ENCODE measurements at places on chromosomes 4 and X. TPM values are rescaled to one million over a fixed set of nuclear protein-coding genes. Genes with fewer than 3 reads are reported as not detected.

DNA sequence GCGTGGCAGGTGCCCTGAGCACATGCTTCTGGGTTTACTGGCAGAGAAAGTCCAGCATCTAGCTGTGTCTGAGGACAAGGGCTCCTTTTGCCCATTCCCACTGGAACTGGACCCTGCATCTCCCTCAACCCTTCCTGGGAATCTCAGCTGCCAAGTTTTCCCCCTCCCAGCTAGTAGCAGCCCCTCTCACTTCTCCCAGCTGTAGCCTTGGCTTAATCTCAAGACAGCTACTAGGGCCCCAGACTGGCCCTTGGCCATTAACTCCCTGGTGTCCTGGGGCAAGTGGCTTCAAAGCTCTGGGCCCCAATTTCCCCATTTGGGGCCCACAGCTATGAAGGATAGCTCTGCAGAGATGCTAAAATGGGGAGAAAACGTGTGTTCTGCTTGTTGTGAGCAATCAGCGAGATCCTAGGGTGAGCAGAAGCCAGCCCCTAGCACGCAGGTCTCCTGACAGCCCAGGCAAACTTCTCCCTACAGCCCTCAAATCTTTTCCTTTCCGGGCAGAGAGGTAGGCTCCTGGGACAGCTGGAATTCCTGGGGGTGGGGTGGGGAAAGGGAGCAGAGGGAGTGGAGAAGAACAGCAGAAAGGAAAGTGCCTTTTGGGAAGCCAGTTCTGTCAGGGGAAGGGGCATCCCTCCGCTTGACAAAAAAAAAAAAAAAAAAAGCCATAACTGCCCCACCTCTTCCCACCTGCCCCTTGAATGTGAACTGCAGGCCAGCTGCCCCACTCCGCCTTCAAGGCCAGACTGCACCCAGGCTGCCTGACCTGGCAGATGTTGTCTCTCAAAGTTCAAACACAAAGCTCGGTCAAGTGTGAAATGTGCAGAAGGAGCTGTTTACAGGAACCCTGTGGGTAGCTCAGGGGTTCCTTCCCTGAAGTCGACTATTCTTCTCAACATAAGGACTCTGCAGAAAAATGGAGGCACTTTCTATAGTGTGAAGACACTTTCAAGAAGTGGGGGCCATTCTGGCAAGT, 16.6 kb downstream of the FGD1 start:
- H3K4me1 ChIP-seq: no peaks in the 10 kb centered on the region
- DNase-seq: no peak
- H3K4me3 ChIP-seq: no peak overlapping the region
- no peaks in the 10 kb centered on the region for H3K27me3 ChIP-seq

DNA sequence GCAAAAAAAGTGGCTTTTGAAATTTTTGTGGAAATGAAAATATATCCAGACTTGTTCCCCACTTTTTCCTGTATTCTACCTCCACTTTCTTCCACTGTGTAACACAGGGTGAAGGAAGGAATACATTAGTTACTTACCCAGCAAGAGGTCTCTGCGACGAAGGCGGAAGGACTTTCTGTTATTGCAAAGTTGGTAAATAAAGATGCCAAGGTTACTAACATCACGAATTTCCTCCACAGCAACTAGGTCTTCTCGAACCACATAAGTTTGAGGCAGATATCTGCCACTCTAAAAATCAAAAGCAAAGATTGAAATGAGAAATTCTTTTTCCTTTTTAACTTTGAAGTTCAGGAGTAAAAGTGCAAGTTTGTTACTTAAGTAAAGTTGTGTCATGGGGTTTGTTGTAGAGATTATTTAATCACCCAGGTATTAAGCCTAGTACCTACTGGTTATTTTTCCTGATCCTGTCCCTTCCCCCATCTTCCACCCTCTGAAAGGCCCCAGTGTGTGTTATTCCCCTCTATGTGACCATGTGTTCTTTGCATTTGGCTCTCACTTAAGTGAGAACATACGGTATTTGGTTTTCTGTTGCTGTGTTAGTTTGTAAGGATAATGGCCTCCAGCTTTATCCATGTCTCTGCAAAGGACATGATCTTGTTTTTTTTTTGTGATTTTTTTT, 5.8 kb downstream of the ITM2A start:
- peaks cover 18% of the 10 kb centered on the region for H3K36me3 ChIP-seq
- DNase-seq: no peak
- H3K4me1 ChIP-seq: peaks cover 10% of the 10 kb centered on the region
- no peak overlapping the region for H3K4me3 ChIP-seq
- peak overlapping the region; percentile 14 for H3K27ac ChIP-seq
- H3K27me3 ChIP-seq: no peaks in the 10 kb centered on the region

Gene HTN3
- total RNA-seq: not detected

DNA sequence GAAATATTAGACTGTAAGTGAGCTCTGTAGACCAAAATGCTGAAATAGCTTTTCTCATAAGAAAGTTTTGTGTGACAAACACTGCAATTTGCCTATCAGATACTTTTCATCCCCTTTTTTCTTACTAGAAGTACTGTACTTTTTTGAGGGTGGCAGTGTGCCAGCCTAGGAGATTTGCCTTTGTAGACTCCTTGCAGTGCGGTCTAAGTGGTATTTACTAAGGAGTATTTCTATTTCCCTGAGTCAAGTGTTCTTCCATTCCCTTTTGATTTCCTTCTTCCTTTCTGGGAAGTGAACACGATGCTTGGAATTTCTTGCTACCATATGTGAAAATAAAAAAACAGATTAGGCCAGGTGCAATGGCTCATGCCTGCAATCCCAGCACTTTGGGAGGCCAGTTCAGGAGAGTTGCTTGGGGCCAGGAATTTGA, 34.6 kb downstream of the PDLIM5 start:
- DNase-seq: no peak
- H3K27ac ChIP-seq: no peak overlapping the region
- no peak overlapping the region for H3K4me3 ChIP-seq
- no peaks in the 10 kb centered on the region for H3K36me3 ChIP-seq
- H3K27me3 ChIP-seq: no peaks in the 10 kb centered on the region

- no peak overlapping the region for H3K4me3 ChIP-seq
- DNase-seq: no peak
- no peak overlapping the region for H3K27ac ChIP-seq
- no peaks in the 10 kb centered on the region for H3K4me1 ChIP-seq
Observed at GRCh38 chr4:86497131-86497530, 97.0 kb upstream of the PTPN13 start.

Gene ETNPPL
- total RNA-seq: not detected

Gene SPANXA2
- not detected for total RNA-seq

Gene SHISA3
- total RNA-seq: 0.14 TPM

Gene OCIAD1
- 93.9 TPM for total RNA-seq
